Activated CD4-positive, CD25-positive, alpha-beta regulatory T cell treated with anti-CD3 and anti-CD28 coated beads, Interleukin-2, amount 50 U/mL, for 72 hours (primary cell): ENCODE measurements at places on chromosomes 16 and 17.

- DNase-seq, result no peak
These were observed 51.6 kb downstream of the PMP22 start for GRCh38 chr17:15213381-15214087.

GRCh38 chr17:34354637-34355036 lies 1.6 kb upstream of the CCL13 start:
- no peak for DNase-seq

- DNase-seq, result no peak
These were observed 40.7 kb upstream of the DOC2B start for GRCh38 chr17:222172-222571.

- no peak for DNase-seq
These were observed at the start of gene RAMP2 for GRCh38 chr17:42760652-42761581. TSS of gene RAMP2 (plus strand) at chr17:42761227. CDS start at chr17:42761262, 35 bp downstream.

DNA sequence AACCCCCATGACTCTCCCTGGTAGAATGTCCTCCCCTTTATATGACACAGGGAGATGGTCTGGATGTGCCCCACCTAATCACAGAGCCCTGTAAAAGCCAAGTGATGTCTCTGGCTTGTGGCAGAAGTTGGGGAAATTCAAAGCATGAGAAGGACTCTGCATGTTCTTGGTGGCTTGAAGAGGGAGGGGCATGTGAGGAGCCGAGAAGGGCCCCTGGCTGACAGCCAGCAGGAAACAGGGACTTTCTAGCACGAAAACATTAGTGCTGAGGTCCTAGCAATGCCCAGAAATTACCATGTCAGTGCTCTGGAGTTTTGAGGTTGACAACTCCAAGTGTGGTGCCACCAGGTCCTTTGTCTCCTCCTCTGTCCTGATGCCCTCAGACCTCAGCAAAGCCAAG lies 75.9 kb downstream of the USP22 start:
- no peak for DNase-seq

- DNase-seq, result no peak
These were observed 244.6 kb upstream of the PSMD7 start for GRCh38 chr16:74052016-74052415.

DNA sequence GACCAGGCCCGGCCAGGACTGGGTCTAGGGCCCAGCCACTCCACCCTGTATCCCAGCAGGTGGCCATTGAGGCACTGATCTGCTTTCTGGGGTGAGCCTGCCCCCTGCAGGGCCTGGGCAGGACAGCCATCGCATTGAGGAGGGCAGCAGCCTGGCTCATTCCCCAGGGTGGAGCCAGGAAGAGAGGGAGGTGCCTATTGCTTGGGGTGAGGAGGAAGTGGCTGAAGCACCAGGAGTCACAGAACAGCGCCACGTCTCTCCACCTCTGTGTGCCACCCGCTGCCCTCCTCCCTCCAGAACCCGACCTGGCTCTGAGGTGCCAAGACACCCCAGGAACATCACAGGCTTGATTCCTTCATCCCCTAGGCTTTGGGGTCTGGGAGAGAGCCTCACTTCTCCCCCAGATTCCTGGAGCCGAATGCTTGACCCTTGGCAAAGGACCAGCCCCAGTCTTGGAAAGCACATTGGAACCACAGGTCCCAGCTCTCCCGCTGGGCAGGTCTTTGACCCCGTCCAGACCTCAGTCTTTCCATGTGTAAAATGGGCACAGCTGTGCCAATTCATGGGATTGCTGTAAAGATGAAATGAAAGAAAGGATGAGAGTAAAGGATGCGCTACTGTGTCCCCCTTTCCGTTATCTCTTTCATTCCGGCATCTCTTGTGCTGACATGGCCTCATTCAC lies 7.2 kb upstream of the KRT36 start:
- DNase-seq, result peak; percentile 51

DNA sequence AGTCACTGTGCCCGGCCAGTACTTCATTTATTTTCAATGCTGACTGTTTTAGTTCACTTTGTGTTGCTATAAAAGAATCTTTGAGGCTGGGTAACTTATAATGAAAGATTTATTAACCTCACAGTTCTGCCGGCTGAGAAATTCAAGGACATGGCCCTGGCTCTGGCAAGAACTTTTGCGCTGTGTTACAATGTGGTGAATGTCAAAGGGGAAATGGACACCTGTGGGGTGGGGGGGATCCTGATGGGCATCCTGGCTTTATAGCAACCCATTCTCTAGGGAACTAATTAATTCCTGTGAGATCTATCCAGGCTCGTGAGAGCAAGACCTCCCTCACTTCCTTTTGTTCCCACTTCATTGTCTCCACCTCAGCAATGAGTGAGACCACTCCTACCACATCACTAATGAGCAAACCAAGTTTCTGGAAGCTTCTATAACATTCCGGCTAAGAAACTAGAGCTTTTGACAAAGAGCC lies 17.1 kb upstream of the CDH3 start:
- DNase-seq, result no peak

DNA sequence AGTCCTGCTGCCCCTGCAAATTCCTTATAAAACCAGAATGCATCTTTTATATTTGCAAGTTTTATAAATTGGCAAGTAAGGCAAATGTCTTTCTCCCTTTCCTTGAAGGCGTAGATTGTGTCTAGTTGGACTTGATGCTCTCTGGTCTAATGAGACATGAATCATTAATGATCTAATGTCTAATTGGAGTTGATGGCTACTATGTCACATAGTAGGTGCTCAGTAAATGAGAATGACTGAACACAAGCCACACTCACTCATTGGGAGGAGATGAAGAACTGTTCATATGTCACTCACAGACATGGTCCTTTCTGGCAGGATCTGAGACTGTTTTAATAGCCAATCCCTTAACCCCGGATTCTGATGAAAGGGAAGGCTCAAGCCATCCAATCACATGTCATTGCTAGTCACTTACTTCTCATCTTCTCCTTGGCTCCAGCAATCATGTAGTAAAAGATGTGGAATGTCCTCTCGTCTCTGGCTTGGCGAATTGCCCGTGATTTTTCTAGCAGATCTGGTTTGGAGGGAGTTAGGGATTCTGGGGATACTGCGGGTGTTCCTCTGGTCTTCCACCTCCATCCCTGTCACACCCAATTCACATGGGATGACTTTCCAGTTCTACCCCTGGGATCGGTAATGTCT lies 81.0 kb downstream of the MYH11 start:
- no peak for DNase-seq

GRCh38 chr16:89672177-89672941 lies 14.1 kb upstream of the CDK10 start:
- no peak for DNase-seq

GRCh38 chr17:1150863-1151600 lies 28.7 kb downstream of the ABR start:
- no peak for DNase-seq

- no peak for DNase-seq
These were observed 70.9 kb upstream of the GSE1 start for GRCh38 chr16:85541980-85542900.

DNA sequence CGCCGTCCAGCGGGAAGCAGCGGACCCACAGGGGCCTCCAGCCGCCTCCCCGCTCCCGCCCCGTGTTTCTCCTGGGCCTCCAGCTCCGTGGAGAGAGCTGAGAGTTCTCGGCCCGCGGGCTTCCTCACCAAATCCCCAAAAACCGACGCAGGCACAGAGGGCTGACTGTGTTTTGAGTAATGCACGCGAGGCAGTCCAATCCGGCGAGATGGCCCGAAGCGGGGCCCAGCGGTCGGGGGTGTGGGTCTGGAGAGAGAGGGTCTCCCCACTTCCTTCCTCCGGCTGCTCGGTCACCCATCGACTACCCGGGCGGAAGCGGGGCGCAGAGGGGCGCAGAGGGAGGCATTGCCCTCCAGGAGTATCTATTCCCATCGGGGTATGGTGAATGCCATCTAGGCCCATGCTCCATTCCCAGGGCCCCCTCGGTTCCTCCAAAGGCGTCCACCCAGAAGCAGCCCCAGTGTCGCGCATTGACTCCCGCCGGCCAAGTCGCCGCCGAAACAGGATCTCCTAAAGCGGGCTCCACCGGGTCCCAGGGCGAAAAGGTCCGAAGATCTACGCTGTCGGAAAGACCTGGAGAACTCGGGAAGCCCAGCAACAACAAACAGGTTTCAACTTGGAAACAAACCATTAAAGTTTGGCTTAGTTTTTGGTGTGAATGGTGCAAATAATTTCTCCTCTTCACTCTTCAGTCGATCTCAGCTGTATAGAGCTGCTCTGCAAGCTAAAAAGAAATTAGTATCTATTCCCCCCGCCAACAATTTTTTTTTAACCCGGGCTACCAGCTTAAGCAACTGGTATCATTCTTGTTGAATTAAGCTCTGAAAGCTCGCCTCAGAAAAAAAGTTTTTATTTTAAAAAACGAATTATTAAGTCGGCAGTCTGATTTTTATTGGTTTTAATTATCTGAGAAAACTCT lies 19.2 kb upstream of the HOXB13 start:
- no peak for DNase-seq

DNA sequence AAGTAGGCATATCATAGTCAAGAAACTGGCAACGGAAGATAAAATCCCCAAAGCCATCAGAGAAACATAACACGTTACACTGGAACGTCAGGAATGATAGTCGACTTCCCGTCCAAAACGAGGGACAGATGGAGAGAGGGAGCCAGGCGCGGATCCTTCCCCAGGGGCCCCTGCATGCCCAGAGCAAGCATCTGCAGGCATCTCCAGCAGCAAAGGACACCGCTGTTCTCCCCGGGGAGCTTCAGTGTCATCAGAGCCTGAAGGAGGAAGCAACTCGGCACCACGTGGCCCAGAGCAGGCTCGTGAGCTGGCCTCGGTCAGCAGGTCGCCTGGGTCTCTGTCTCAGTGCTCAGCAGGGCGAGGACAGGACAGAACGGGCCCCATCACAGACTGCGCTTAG lies 50.1 kb downstream of the LMF1 start:
- DNase-seq, result no peak

DNA sequence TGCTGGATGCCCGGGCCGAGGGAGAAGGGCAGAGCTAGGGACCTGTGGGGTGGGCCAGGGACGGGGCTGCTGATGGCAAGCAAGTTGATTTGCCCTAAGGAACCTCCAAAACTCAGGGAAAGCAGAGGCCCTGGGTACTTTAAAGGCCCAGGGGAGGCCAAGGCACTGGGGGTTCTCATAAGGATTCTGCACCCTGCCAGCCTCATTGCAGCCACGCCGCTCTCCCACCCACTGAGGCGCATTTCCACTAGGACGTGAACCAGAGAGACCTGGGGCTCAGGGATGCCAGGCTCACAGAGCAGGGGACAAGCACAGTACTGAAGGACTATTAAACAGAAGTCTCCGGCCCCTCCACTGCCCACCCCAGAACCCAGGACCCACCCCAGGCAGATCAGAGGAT lies 39.4 kb upstream of the RBFOX3 start:
- no peak for DNase-seq

- peak; percentile 44 for DNase-seq
These were observed 11.9 kb upstream of the SLC4A1 start for GRCh38 chr17:44279666-44280391.

GRCh38 chr17:68359791-68360535 lies 68.7 kb downstream of the ARSG start:
- DNase-seq, result no peak

- DNase-seq, result no peak
These were observed 9.4 kb upstream of the ATP2A3 start for GRCh38 chr17:3973495-3974137.

GRCh38 chr17:12113156-12113555 lies 92.5 kb downstream of the MAP2K4 start:
- DNase-seq, result no peak

GRCh38 chr16:23941963-23942564 lies 106.3 kb downstream of the PRKCB start:
- DNase-seq, result no peak

DNA sequence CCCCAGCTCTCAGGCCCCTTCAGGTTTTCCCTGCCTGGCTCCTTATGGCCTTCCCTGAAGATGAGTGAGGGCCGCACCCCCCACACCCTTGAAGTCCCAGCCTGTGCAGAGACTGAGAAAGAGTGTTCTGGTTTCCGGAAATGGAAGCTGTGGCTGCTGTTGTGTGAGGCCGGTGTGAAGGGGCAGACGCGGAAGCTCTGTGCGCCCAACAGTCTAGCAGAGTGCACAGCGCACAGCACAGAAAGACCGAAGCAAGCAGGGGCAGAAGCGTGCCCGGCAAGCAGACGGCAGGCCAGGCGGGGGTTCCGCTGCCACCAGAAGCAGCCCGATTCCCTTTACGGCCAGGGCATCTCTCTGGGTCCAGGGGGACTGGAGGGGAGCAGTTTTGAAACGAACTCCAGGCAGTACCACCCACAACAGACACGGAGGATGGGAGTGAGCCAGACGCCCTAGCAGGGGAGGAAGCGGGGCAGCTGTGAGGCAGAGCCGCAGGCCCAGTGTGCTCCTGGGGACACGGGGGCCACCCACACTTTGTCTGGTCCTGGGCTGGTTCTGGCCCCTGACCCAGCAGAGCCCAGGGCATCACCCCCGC lies 16.7 kb downstream of the TPSG1 start:
- DNase-seq, result no peak

DNA sequence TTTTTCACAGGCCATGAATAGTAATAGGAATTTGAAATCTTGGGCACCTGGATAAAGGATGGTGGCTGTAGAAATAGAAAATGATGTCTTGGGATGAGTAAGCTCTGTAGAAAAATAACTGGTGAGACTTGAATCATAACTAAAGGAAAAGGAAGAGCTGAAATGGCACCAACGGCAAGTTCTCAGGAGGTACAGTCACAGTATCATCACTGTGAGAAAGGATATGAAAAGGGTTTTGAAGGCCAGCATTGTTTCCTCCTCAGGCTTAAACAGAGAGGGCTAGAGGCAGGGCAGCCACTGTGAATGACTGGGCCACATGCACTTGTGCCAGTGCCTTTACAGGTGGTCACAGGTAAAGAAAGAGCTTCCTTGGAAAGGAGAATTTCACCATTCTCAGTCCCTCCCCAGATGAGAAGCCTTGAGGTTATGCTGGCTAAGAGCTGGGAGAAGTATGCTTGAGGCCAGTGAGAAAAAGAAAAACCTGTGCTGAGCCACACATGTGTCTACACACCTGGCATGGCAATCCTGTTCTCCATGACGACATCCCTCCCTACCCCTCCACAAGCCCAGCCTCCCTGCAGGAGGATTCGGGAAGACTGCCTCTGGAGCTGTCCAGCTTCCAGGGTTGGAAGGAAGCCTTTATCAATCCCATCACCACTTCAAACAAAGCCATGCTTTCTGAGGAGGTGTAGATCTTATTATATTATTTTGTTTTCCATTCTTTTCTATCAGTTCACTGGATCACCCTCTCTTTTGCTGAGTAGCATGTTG lies 3.8 kb upstream of the ANKFN1 start:
- no peak for DNase-seq

GRCh38 chr17:38870259-38871165 lies 654 bp downstream of the LASP1 start:
- DNase-seq, result peak; percentile 64

GRCh38 chr16:14609716-14610115 lies 20.3 kb downstream of the PARN start:
- DNase-seq, result no peak

GRCh38 chr16:80208743-80209142 lies 332.1 kb upstream of the DYNLRB2 start:
- DNase-seq, result no peak

- no peak for DNase-seq
These were observed 310.2 kb upstream of the SALL1 start for GRCh38 chr16:51461255-51461654.
